NCI-H1694 (cell line): ENCODE measurements at places on chromosomes 3 and 15.

DNA sequence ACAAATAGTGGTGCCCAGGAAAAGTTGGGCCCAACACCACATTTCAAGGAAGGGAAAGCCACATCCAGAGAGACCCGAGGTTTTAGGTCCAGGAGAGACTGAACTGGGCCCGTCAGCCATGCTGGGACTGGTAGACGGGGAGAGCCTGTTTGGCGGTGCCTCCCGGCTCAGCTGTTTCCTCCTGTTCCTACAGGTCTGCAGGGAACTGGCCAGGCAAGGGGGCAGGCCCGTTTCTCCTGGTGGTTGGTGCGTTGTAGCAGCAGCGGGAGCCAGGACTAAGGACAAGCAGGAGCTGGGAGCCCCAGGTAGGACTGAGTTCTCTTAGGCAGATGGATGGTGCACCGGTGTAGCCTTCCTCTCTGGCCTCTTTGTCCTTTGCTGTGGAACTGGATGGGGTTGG, 3.9 kb downstream of the PRKCD start:
- DNase-seq, result no peak

DNA sequence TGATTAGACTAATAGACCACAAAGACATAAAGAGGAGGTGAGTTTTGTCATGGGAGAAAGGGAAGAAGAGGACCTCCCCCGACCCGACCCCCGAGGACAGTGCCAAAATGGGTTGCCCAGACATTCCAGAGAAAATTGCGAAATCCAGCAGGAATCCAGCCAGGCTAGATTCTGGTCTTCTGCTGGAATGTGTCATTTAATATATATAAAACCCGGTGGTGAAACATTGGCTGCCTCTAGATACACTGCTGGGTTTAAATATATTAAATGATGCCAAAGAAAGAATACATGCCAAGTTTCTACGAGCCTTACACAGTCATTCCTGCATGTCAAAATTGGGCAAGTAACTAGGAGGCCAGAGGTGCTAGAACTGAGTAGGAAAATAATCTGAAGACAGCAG, 45.3 kb upstream of the SPESP1 start:
- DNase-seq, result no peak

GRCh38 chr3:188906236-188906635, 265.5 kb upstream of the TPRG1 start:
- no peak for DNase-seq

DNA sequence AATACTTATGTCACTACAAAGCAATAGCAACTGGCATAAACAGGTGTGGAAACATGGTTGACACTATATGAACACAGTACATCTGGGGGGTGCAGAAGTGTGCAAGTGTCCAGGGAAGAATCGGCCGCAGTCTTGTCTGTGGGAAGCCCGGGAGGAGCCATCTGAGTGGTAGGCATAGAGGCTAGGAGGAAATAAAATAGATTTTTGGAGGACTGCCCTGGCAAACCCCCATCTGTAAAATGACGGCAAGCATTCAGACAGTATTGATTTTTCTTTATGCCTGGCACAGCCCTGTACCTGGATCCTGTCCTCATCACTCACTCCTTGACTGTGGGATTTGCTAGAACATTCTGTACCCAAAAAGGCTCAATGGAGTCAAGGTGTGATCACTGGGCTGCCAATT, 31.3 kb downstream of the THSD4 start:
- DNase-seq, result no peak

DNA sequence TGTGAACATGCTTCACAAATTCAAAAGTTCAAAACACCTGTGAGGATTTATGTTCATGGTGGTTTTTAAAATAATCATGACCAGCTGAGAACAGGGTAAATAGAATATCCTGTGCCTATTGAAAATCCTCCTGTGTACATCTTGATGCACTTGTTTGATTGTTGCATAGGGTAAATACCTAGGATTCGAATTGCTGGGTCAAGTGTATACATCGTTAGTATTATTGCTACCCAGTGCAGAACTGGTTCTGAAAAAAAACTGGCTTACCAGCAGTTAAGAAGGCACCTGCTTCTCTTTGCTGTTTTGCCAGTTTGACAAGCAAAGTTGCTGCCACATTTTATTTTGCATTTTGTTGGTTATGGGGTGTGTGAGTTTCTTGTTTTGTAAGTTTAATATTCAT, 272.6 kb downstream of the CLSTN2 start:
- no peak for DNase-seq

DNA sequence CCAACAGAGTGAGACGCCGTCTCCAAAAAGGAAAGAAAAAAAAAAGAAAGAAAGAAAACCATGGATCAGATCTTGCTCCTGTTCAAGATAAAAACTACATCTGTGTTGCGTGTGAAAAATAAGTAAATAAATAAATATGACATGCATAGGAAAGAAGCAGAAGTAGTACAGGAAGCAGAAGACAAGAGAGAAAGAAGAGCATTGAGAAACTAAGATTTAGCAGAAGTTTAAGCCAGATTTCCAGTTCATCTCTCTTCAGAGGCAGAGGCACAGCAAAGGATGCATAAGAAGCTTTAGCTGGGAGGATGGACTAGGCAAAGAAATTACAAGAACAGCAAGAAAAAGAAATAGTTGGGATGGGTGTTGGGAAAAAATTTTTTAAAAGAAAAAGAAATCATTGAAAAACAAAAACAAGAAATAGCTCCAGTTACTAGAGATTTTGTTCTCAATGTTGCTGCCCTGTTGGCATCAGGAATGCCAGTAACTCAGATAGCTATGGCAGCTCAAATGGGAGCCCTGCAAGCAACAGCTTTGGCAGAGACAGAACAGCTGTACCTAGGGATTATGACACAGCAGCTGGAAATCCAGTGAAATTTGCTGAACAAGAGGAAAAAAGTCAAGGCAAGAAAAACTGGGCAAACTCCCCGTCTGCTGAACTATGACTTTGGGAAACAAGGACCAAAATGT, 17.3 kb downstream of the AP3S2 start:
- DNase-seq, result no peak

GRCh38 chr3:10300087-10300486, 7.3 kb upstream of the GHRL start:
- DNase-seq, result no peak

DNA sequence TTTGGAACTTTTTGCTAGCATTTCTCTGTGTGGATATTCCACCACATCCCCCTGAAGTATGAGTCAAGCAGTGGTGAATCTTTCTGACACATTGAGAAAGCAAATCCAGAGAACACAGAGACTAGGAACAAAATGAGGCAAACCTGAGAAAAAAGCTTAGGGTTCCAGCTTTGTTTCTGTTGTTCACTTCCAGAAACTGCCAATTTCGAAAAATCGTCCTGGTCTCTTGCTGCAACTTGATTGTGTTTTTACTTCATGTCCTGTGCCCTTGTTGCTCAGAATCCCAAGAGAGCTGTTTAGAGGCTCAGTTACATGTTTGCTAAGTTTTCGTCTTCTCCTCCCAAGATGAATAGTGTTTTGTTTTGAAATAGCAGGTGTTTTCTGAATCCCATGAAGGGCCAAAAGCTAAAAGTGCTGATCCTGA, 13.7 kb downstream of the MAP2K1 start:
- no peak for DNase-seq

GRCh38 chr3:194514626-194515025, 27.8 kb upstream of the ATP13A3 start:
- no peak for DNase-seq

DNA sequence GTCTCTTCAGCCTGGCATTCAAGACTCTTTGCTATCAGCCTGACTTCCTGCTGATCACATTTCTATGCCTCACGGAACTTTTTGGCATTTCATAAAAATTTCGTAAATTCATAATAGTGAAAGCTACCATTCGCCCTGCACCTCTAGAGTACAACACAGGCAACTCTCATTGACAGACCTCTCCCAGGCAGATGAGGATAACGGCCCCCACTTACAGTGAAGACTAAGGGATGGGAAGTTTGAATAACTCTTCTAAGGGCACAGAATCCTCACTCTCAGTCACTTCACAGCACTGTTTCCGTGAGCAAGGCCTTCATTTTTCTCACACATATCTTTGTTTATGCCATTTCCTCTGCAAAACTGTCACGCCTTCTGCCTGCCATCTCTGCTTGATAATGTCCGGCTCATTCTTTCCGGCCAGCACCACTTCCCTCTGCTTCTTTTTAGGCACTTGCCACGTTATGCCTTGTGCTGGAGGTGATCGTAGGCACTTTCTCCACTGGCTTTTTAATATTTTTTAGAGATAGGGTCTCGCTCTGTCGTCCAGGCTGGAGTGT, 224.1 kb upstream of the HES1 start:
- no peak for DNase-seq

DNA sequence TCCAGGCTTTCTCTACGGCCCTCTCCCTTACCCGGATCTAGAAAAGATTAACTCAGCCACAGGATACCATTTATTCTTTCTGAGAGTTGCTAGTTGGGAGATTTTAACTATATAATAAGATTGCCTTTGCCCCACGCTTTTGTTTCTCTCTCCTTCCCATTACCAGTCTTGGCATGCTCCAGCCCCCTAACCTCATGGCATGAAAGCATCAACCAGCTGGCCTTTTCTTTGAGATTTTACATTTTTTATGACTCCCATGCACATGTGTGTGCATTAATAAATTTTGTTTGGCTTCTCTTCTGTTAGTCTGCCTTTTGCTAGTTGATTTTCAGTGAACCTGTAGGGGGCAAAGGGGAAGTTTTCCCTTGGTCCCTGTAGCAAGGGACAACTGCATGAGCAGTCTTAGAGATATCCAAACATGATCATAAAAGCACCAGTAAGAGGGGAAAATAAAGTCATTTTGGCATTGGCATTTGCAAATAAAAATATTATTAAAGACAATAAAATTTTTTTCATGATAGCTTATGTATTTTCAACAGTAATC, 73.6 kb downstream of the OXSM start:
- DNase-seq, result no peak

GRCh38 chr3:81459733-81460132, 301.7 kb downstream of the GBE1 start:
- DNase-seq, result no peak

- no peak for DNase-seq
Observed at GRCh38 chr3:16583551-16583950, 21.7 kb downstream of the DAZL start.

- no peak for DNase-seq
Observed at GRCh38 chr3:60017631-60018030, 967.8 kb upstream of the CFAP20DC start.

- DNase-seq, result no peak
Observed at GRCh38 chr3:171809611-171809860, 747 bp downstream of the PLD1 start.

DNA sequence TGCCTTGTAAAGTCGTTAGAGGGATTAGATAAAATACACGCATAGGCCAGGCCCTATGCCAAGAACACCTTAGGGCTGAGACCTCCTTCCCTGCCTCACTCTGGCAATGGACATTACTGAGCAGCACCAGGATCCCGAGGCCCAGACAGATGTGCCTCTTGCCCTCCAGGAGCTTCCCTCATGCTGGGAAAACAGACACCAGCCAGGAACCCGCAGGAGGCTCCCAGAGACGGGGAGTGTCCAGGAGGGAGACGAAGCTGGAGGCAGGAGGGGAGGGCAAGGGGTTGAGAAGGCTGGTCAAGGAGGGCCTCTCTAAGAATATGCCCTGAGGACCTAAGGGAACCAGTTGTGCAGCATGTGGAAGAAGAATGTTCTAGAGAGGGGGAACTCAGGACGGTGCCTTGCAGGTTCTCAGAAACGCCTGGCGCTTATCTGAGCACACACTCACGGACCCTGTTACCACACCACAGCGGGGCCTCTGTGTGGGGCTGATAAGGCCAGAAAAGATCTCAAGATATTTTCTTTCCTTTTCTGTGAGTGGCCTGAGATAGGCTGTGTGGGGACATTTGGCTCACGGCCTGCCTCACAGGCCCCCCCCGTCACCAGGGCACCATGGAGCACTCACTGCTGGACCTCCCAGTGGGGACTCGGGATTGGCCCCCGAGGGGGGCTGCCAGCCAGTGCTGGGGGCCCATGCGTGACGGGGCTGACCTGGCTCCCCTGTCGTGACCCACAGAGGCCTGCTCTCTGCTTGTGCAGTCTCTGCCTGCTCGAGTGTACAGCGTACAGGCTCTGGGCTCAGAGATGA, 22.0 kb upstream of the CYP11A1 start:
- DNase-seq, result no peak

DNA sequence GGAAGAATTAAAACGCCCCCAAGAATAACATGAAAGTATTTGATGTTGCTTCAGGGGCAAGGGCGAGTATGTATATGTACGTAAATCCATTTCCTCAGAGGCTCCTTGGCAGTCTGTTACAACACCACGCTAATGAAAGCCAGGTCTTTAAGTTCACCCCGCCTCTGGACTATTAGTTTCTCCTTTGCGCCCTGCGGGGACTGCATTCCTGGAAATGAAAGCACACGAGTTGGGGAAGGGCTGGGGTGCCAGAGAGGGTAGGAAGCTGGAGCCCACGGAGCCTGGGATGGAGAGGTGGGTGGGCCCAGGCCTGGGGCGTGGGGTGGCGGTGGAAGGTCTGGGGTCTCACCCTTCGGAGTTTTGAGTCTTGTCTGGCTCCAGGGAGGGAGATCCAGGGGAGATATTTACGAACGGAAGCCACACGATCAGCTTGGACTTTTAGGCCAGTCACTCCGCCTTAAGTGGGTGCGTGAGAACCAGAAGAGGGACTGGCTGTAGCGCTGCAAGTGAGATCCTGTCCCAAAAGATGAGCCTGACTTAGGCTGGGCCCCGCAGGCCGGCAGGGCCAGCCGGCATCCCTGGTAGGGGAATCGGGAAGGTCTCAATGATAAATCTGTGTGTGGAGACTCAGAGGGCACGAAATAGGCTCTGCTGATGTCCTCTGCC, 1.6 kb upstream of the PLCL2 start:
- no peak for DNase-seq

DNA sequence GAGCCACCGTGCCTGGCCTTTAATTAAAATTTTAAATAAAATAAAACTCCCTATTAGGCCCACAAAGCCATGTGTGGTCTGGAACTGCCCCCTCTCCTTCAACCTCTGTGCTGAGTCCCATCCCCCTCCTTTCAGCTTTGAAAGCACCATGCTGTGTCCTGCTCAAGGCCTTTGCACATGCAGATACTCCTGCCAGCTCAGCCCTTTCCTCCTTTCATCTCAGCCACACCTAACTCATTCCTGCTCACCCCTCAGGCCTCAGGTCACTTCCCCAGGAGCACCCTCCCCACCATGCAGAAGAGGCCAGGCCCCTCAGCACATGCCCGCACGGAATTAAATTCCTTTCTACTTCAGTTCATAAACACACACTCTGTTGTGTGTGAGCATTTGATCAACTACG, 28.1 kb downstream of the ATRIP start:
- no peak for DNase-seq

GRCh38 chr3:69425249-69425648, 39.4 kb upstream of the FRMD4B start:
- DNase-seq, result no peak

- DNase-seq, result no peak
Observed at GRCh38 chr15:46523701-46524100, 888.9 kb downstream of the SQOR start.

GRCh38 chr15:40951764-40952163, 1.5 kb upstream of the CHAC1 start:
- DNase-seq, result no peak

DNA sequence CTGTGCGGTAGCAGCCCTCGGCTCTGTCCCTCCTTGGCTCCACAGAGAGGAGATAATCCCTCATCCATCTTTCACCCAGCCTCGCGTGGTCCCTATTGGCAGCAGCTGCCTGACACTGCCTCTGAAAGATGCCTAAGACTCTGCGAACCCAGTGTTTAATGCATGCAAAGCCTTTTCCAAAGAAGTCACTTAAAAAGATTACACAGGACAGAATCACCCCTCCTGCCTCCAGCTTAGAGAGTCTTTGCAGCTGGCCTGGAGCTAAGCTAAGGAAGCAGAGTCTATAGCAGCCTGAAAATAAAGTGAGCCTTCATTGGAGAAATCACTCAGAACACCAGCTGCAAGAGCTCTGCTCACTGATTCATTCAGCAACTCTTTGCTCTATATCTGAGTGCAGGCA, 247.2 kb downstream of the SHQ1 start:
- DNase-seq, result no peak
